ENCODE measurements at places on chromosomes 1 and 21. TPM values are rescaled to one million over a fixed set of nuclear protein-coding genes. Genes with fewer than 3 reads are reported as not detected.

PSRC1 gene
- 19.0 TPM for total RNA-seq

COL9A2 gene
- total RNA-seq: 7.0 TPM

S100A10 gene
- 340 TPM for total RNA-seq

GJB3 gene
- not detected for total RNA-seq

UBE2U gene
- not detected for total RNA-seq

QSOX1 gene
- total RNA-seq: 261 TPM

FCRLB gene
- 3.0 TPM for total RNA-seq

CR2 gene
- total RNA-seq: not detected

TRABD2B gene
- total RNA-seq: 0.16 TPM

GUCA2B gene
- total RNA-seq: not detected

- DNase-seq: peak; percentile 89
Observed at GRCh38 chr1:44084998-44085675, 33.5 kb upstream of the KLF17 start.

GRCh38 chr1:110053552-110054428, 16.7 kb downstream of the ALX3 start:
- DNase-seq: peak; percentile 54

DNA sequence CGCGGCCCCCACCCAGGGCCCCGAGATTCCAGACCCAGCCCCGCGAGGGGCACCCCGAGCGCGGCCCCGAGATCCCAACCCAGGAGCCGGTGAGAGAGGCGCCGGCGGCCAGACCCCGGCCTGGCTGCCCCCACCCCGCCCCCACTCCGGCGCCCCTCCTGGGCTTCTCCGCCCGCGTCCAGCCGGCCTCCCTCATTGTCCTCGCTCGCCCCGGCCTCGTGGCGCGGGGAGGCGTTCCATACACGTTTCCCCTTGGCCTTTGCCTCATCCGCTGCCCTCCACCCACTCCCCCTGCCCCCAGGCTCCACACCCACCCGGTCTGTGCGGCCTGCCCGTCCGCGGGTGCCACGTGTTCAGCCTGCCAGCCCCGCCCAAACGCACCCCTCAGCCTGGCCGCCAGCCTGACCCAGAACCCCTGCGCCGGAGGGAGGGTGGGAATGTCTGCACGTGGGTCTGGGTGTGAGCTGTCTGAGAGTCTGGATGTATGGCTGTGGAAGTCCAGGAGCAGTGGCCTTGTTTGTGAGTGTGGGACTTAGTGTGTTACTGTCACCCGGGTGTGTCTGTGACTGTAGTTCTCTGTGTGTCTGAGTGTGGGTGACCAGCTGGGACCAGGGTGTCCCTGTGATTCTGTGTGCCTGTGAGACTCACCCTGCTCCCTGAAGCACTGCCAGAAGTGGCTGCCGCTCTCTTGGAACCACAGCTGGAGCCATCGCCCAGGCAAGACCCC, 681 bp downstream of the B4GALT2 start:
- peak; percentile 52 for DNase-seq

DNA sequence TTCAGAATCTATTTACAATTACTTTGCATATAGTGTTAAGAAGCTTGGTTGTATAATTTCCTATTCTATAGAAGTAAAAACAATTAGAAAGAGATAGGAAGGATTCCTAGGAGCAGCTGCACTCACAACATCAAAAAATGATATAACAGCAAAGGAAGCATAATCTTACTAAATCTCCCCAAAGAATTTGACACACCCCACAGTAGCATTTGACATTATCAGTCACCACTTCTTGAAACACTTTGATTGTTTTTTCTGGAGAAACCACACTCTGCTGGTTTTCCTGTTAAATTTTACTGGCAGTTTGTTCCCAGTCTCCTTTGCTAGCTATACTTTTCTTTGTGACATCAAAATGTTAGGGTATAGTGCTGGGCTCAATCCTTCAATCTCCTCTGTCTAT, 100.8 kb upstream of the KIAA1614 start:
- DNase-seq: no peak

GRCh38 chr1:212139526-212140135, 104.1 kb downstream of the DTL start:
- no peak for DNase-seq

- no peak for DNase-seq
Observed at GRCh38 chr1:2641381-2642130, 8.7 kb upstream of the MMEL1 start.

DNA sequence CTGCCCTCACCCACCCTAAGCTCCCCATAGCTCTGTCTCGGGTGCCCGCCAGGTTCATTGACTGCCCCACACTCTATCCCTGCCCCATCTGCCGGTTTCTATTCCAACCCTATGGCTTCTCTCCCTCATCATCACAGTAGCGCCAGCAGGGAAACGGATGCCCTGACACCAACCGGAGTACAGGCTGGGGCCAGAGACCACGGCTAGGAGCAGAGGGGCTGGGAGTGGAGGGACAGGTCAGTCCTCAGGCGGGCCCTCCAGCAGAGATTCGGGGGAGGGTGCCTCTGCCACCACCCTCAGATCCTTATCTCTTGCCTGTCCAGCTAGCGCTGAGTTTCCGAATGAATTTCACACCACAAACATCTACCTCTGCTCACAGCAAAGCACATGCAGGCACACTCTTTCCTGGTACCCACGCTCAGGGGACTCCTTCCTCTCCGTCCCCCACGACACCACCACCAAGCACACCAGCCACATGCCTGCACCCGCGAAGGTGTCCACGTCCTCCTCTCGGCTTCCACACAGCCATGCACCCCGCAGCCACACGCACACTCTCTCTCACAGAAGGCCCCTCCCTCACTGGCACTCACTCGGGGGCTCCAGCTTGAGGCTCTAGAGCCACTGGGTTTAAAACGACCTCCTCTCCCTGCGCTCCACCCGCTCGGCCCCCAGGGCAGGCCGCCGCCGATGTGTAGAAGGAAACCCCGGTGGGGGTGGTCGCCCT, 7.2 kb downstream of the TAL1 start:
- no peak for DNase-seq

GRCh38 chr1:116470671-116471070, 97.6 kb downstream of the ATP1A1 start:
- no peak for DNase-seq
